ENCODE measurements at places on chromosomes 13 and 19. TPM values are rescaled to one million over a fixed set of nuclear protein-coding genes. Genes with fewer than 3 reads are reported as not detected.

DNA sequence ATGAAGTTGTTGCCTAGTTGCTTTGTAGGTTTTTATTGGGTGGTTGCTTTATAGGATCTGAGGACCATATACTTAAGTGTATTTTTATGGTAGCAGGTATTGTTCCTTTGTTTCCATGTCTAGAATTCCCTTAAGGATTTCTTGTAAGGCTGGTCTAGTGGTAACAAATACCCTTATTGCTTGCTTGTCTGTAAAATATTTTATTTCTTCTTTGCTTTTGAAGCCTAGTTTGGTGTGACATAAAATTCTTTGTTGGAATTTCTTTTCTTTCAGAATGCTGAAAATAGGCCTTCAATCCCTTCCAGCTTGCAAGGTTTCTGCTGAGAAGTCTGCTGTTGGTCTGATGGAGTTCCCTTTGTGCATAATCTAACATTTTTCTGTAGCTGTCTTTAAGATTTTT lies 18.1 kb upstream of the ZSCAN5A start:
- no peaks in the 10 kb centered on the region for H3K4me1 ChIP-seq
- no peaks in the 10 kb centered on the region for H3K36me3 ChIP-seq
- no peak overlapping the region for H3K4me3 ChIP-seq
- DNase-seq, result no peak

DNA sequence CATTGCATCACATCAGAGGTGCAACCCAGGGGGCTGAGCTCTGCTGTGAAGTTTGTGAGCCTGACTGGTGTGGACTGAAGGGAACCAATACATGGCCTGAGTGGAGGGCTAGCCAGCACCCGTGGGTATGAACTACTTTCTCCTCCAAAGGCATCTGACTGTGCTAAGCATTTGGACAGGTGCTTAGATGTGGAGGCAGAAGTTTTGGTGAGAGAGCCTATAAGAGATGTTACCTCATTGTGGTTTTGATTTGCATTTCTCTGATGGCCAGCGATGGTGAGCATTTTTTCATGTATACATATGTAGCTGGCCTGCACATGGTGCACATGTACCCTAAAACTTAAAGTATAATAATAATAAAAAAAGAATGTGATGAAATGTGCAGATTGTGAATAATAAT lies 46.9 kb downstream of the TEX29 start:
- no peak overlapping the region for H3K27ac ChIP-seq
- no peak overlapping the region for H3K4me3 ChIP-seq
- H3K36me3 ChIP-seq, result no peaks in the 10 kb centered on the region
- peaks cover 3% of the 10 kb centered on the region for H3K4me1 ChIP-seq

DNA sequence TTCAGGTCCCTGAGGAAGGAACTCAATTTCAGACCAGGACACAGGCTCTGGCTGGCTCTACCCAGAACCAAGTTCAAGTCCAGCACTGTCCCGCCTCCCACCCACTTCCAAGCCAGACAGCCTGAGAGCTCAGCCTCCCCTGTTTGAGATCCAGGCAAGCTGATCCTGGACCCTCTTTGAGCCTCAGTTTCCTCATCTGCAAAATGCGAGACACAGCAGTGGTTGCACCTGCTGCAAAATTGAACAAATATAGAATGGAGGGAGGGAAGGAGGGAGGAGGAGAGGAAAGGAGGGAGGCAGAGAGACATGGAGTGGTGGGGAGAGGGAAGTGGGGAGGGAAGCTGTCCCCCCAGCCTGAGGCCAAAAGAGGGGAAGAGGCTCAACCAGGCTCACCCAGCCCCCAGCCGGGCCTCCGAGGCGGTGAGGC lies 751 bp downstream of the TMEM221 start:
- peak overlapping the region; percentile 37 for H3K4me3 ChIP-seq
- H3K27ac ChIP-seq, result no peak overlapping the region
- no peak for DNase-seq
- H3K4me1 ChIP-seq, result no peaks in the 10 kb centered on the region

DNA sequence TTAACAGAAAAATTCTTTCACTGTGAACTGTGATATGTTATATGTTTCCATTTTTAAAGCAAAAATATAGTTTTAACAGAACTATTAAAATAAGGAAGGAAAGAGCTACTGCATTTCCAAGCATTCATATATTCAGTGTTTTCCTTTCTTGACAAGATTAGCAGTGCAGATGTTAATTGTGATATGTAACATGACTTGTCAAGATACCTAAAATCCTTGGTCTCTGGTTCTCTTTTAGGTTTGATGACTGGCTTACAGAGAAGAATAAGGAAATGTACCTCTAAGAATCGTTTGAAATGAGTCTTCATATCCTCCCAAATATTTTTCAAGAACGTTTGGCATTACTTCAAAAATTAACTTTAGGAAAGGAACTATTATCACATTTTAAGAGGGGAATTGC lies 907.2 kb downstream of the PCDH9 start:
- H3K36me3 ChIP-seq, result no peaks in the 10 kb centered on the region
- no peak for DNase-seq
- H3K27ac ChIP-seq, result no peak overlapping the region

- DNase-seq, result no peak
- no peaks in the 10 kb centered on the region for H3K36me3 ChIP-seq
- H3K27ac ChIP-seq, result no peak overlapping the region
- H3K4me3 ChIP-seq, result no peak overlapping the region
These were observed 3.3 kb upstream of the EPOR start for GRCh38 chr19:11387162-11388034.

DNA sequence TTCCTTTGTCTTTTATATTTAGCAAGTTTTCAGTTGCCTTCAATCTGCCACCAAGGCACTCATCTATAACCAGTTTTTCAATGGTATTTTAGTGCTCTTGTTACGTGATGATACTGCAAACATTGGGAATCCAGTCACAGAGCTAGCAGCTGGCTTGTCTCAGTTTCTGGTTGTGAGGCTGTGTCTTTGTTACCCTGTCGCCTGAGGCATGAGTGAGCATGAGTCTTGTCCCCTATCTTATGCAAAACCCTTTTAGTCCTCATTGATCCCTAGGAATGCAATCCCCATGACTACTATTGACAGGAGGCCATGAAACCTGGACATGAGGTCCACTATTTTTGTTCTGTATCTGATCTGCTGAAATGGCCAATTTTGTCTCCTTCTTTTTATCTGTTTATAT lies 391.0 kb downstream of the LMO7 start:
- no peak overlapping the region for H3K27ac ChIP-seq
- no peaks in the 10 kb centered on the region for H3K4me1 ChIP-seq
- H3K4me3 ChIP-seq, result no peak overlapping the region
- H3K27me3 ChIP-seq, result no peaks in the 10 kb centered on the region
- DNase-seq, result no peak

DNA sequence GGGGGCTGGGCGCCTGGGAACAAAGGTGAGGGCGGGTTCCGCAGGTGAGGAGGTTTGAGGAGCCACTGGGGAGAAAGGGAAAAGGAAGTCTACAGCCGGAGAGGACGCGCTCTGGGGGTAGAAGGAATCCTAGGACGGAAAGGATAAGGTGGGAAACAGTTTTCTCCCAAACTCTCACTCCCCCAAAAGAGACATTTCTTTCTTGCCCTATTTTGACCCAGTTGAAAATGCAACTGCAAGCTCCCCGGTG lies 651 bp upstream of the POLR1D start:
- H3K4me1 ChIP-seq, result peaks cover 46% of the 10 kb centered on the region
- no peak for DNase-seq
- no peaks in the 10 kb centered on the region for H3K36me3 ChIP-seq

- no peak overlapping the region for H3K27ac ChIP-seq
- H3K4me3 ChIP-seq, result no peak overlapping the region
- no peaks in the 10 kb centered on the region for H3K36me3 ChIP-seq
These were observed 4.2 kb downstream of the PTPRS start for GRCh38 chr19:5336195-5336965.

DNA sequence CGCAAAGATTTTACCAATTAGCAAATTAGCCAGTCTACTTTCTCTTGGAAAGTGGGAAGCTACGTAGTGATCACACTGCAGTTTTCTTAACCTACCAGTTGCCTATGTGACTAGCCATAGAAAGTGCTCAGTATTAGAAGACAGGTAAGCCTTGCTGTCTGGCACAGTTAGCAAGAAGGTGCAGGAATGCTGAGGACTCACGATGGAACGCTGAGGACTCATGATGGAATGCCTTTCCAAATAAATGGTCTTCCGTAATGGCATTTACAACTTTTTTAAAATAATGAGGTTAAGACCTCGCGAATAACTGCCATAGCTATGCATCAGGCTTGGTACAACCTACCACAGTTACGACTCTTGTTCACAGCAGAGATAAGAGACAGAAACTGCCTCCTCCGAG lies 1645.6 kb upstream of the MIR17HG start:
- H3K27me3 ChIP-seq, result no peaks in the 10 kb centered on the region
- DNase-seq, result no peak
- no peak overlapping the region for H3K27ac ChIP-seq
- H3K36me3 ChIP-seq, result no peaks in the 10 kb centered on the region

- peaks cover 10% of the 10 kb centered on the region for H3K4me1 ChIP-seq
- no peaks in the 10 kb centered on the region for H3K27me3 ChIP-seq
- no peaks in the 10 kb centered on the region for H3K36me3 ChIP-seq
- no peak overlapping the region for H3K4me3 ChIP-seq
- H3K27ac ChIP-seq, result no peak overlapping the region
- no peak for DNase-seq
These were observed 4.5 kb downstream of the REXO1 start for GRCh38 chr19:1843646-1844394.

DNA sequence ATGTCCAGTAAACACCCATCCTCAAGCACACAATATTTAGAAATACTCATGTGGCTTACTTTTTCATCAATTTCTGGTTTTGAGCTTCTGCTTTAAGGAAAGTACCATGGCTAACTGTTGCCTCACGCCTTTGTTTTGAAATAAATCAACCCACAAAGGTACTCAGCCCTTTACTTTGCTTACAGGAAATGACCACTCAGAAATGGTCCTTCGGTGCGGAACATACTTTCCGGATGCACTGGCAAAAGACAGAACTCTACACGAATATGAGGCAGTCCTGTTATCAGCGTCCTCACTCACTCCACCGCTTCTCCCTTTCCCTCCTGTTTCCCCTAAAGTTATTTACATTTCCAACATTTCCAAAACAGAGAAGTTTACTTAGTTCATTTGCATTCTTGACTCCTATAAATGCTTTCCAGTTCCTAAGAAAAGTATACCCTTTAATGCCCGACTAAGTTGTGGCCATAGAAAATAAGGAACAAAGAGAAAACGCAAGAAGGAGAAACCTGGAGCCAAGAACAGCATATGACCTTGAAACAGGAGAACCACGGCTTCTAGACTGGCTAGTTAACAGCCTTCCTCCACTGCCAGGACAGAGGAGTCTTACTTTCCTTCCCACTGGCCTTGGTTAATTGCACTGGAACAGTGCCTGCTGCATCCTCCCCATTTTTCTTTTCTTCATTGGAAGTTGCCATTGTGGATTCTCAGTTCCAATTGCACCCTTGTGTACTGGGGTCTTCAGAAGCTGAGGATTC lies 10.6 kb downstream of the FPR2 start:
- no peaks in the 10 kb centered on the region for H3K36me3 ChIP-seq
- no peaks in the 10 kb centered on the region for H3K27me3 ChIP-seq
- H3K4me3 ChIP-seq, result no peak overlapping the region
- no peaks in the 10 kb centered on the region for H3K4me1 ChIP-seq
- no peak for DNase-seq

DNA sequence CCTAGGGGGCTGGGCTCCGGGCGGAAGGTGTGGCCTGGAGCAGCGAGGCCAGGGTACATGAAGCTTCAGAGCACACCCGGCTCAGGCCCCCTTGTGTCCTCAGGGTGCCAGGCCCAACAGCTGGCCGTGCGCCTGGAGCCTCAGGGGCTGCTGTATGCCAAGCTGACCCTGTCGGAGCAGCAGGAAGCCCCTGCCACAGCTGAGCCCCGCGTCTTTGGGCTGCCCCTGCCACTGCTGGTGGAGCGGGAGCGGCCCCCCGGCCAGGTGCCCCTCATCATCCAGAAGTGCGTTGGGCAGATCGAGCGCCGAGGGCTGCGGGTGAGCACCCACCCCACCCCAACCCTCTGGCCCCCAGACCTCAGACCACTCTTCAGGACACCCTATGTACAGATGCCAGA lies 3.2 kb downstream of the SYDE1 start:
- H3K4me3 ChIP-seq, result no peak overlapping the region
- no peaks in the 10 kb centered on the region for H3K4me1 ChIP-seq
- H3K27ac ChIP-seq, result no peak overlapping the region
- no peak for DNase-seq
- peaks cover 5% of the 10 kb centered on the region for H3K27me3 ChIP-seq
- H3K36me3 ChIP-seq, result no peaks in the 10 kb centered on the region

DNA sequence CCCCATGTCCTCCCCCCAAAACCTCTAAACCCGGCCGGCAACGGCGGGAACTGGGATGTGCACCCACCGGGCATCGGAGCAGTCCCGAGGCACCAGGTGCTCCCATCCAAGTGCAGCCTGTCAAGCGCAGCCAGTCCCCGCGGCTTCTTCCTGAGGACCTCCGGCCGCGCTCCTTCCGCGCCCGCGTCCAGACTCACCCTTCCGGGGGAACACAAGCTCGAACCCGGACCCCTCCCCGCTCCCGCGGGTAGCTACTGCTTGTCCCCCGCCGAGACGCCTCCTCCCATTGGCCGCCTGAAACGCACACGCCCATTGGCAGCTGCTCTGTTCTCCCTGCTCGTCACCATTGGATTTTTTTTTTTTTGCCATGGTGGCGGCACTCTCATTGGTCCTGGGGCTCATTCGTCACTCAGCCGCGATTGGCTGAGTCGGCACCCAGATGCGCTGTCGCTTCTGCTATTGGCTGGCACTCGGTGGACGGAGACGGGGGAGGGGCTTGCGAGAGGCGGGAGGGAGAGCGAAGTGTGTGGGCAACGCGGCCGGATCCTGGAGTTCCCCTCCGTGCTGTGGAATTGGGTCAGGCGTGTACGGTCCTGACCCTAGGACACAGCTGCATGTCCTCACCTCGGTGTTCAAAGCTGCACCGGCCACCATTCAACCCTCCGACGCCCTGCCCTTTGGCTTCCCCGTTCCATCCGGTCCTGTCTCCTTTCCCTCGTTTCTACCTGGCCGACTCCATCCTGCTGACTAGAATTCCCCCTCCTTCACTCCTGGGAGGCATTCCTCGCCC lies at the start of gene TYK2:
TYK2 (minus strand) TSS at position 260 of the 790 bp plus-strand sequence. CDS start 2,166 bp downstream, outside the sequence.
- H3K36me3 ChIP-seq, result no peaks in the 10 kb centered on the region
- H3K4me3 ChIP-seq, result peak within 1 kb of the TSS; percentile 63
- H3K27ac ChIP-seq, result peak within 1 kb of the TSS; percentile 75
- H3K27me3 ChIP-seq, result no peaks in the 10 kb centered on the region

ADGRE1 gene
- not detected for polyA plus RNA-seq

SIAH3 gene
- polyA plus RNA-seq, result not detected

TNFSF9 gene
- 3.8 TPM for polyA plus RNA-seq

UFM1 gene
- polyA plus RNA-seq, result 89.5 TPM

MAMSTR gene
- polyA plus RNA-seq, result 7.5 TPM

RUBCNL gene
- 0.63 TPM for polyA plus RNA-seq

WDR87 gene
- not detected for polyA plus RNA-seq
